ENCODE measurements at places on chromosomes 1 and 21.

GRCh38 chr1:96355521-96355920, 366.1 kb upstream of the PTBP2 start:
- no peak for DNase-seq

DNA sequence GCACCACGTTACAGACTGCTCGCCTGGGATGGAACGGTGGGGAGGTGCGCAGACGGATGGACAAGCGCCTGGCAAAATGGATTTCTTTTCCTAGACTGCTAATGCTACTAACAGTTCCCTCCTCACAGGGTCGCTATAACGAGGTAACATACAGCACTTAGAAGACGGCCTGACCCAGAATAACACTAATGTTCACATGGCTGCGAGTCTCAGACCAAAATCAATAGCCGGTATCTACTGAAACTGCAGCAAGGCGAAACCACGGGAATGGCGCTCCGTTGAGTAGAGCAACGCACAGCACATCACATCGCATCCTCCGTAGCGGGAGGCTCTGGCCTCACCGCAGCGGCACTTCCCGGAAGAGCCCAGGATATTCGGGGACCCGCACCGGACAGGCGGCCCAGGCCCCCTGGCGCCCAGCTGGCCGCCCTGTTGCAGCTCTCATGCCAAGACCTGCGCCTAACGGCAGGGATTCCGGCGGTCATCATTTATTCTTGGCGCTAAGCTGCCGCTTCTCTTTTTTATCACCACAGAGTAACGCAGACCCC, 46.6 kb downstream of the VPS26C start:
- DNase-seq, result no peak

DNA sequence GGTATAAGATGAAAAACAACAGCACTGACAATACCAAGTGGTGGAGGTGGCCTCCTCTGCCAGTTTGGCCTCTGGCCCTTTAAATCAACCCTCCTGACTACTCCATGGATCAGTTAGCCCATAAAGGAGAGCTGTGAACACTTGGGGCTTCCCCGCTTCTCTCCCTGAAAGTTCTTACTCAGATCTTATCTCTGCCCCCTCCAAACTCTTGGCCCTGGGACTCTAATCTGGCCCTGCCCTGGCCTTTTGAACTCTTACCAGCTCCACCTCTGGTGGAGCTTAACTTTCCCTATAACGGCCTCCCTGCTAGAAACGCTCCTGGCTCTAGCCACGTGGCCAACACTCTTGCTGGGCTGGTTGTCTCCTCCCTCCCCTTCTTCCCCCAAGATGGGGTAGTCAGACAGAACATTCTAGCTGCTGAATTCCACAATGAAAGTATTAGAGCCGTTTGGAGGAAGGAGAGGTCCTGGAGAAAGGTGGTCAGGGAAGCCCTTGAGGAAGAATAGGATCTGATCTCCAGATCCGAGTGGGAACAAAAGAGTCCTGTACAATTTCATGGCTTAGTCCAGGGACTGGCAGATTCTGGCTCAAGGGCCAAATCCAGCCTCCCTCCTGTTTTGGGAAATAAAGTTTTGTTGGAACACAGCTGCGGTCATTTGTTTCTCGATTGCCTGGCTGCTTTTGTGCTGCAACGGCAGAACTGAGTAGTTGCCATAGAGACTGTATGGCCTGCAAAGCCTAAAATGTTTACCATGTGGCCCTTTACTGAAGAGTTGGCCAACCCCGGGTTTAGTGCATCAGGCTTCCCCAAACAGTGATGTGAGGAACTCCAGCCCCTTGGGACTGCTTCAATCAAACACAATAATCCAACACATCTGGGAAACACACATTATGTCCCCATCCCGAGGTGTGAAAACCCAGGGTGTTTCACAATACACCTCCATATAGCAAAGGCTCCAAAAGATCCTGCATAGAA, 9.5 kb upstream of the PIGR start:
- DNase-seq, result no peak

- no peak for DNase-seq
Measured at GRCh38 chr1:183144752-183145151, 41.3 kb upstream of the LAMC2 start.

DNA sequence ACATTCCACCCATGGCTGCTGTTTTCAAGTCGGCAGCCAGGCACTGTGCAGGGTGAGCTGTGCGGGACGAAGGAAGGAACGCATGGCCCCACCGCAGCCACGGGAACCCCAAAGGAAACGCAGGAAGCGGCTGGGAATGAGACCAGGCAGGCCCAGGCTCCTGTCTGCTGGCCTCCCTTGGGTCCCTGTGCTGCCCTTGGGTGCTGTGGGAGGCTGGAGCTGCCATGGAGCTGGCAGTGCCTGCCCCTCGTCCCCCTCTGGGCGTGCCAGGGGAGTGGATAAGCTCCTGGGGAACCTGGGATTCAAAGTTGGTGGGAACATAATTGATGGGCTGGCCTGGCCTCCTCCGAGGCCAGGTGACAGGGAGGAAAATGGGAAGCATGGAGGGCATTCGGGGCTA, 5.3 kb upstream of the KRTAP10-4 start:
- no peak for DNase-seq

GRCh38 chr1:52919051-52919722, 2.4 kb downstream of the ECHDC2 start:
- no peak for DNase-seq

DNA sequence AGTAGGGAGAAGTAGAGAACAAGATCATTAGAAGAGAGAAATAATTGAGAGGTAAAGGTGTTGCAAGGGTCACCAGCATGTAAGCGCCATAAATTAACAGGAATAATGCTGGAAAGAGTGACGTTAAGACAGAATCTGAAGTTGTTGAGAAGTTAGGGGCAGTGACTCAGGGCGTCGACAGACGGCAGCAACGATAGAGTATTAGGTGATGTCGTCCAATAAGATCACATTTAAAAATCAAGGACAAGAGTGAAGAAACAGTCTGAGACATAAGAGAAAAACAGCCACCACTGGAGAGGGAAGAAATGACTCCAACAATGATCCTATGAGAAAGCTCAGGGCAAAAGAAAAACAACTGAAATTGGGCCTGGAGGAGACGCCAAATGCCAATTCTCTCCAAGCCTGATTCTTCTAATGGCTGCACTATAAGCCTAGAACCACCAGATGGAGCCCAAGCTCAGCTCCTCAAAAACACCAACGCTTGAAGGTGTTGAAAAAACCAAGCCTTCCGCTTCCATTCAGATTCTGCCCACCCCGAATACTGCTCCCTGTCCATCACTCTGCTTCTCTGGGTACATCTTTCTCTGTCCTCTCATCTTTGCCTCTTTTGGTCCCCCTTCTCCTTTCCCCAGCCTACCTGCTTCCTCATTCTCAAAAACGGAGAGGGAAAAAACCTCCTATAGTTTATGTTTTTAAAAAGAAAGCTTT, 70.0 kb downstream of the LUZP1 start:
- DNase-seq, result peak; percentile 23

- DNase-seq, result no peak
Measured at GRCh38 chr1:232627645-232628334, 2.1 kb downstream of the SIPA1L2 start.

GRCh38 chr1:25911162-25911561, 4.9 kb upstream of the STMN1 start:
- DNase-seq, result no peak

DNA sequence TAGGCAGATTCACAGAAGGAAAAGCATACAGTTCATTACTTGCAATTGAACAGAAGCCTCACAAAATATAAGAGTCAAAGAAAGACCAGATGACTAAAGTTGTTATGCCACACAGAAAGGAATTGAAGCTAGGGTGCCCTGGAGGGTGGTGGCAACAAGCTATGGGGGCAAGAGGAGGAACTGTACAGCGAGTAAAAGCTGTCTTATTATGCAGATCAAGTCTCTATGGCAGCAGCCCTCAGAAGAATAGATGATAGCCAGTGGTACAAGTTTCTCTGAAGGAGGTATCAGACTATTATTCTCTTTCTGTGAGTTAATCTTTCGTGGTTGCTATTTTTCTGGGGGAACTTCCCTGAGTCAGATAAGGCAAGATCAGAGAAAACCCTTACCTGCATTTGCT, 72.2 kb downstream of the C21orf91 start:
- no peak for DNase-seq

DNA sequence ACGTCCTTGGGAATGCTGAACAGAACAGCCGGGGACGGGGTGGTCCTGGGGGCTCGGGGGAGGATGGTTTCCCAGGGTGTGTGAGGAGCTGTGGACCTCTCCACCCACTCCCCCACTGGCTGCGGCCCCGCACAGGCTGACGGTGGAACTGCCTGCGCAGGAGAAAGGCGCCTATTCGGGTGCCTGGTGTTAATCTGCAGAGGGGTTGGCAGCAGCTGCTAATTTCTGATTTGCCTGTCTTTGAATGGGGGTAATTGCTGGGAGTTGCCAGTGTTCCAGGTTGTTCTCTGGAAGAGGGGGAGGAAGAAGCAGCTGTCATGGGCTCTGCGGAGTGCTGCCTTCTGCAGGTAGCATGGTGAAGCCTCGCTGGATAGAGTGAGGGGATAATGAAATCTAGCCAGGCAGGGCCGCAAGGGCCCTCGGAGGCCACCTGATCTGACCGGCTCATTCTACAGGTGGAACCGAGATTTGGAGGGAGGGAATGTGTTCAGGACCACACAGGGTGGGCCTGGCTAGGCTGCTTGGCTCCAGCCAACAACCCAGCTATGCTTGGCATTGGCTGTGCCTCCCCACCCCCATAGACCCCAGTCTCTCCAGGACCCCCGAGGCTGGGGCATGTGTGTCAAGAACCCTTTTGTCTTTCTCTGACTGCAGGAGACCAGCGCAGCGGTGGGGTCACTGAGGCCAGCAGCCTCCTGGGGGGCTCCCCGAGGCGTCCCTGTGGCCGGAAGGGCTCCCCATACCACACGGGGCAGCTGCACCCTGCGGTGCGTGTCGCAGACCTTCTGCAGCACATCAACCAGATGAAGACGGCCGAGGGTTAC, 67.1 kb downstream of the PTPRU start:
- DNase-seq, result no peak

GRCh38 chr1:22727873-22728272, 17.2 kb downstream of the EPHB2 start:
- DNase-seq, result no peak

DNA sequence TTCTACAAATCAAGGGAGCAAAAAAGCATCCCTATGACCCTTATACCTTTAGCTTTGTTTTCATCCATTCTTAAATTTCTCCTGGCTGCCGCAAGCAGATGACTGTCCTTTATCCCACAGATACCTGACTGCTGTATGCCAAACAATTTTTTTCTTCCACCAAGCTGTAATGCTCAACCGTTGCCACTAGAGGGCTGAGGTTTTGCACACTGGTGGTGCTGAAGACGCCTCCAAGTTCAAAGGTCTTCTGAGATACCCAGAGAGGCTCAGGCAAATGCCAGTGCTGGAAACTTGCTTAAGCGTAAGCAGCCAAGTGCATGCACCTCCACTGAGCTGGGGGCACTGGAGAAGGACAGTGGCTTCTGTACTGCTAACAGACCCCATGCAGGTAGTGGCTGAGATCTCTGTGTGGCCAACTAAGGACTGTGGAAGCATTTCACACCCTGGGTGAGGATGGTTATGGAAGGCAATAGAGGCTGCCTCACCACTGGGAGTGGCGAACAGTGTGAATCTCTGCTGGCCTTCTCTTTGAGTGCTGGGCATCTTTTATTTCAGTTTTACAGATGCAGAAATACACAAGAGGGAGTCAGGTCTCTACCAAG, 28.5 kb downstream of the CNIH3 start:
- peak; percentile 20 for DNase-seq

DNA sequence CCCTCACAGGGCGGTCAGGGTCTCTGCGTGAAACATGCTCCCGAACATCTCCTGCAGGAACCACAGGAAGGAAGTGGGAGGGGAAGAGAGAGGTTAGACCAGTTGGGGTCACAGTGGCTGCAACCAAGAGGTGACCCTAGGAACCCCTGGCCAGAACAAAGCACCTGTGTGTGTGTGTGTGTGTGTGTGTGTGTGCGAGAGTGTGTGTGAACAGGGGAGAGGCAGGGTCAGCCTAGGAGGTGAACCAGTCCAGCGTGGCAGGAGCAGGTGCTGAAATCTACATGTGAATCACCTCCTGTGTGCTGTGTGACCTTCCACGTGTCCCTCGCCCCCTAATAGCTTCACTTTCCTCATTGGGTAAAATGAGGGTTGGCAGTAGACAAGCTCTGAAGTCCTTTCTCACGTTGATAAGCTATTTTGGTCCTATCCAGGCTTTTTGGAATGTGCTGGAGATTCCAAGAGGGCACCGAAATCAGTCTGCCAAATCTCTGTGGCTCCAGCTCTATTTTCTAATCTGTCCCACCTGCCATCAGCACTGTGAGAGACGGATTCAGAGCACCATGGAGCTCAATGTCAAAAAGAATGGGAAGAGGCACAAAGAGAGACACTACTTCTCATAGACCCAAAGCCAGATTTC, 27.8 kb downstream of the SLC26A9 start:
- DNase-seq, result no peak

DNA sequence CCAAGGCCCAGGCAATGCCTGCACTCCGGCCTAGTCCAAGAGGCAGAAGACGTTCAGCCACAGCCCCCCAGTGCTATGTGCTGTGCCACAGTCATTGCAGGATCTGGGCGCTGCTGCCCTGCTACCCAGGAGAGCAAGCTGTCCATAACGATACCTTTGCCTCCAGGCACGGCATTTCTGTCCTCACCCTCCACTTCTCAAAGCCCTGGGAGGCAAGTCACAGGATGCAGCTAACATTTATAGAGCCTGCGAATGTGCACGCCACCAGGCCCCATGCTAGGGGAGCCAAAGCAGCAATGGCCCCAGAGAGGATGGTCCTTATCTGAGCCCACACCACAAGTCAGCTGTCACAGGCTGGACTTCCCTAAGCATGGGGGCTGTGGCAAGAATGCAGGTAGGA, 13.8 kb downstream of the LRP8 start:
- DNase-seq, result no peak

DNA sequence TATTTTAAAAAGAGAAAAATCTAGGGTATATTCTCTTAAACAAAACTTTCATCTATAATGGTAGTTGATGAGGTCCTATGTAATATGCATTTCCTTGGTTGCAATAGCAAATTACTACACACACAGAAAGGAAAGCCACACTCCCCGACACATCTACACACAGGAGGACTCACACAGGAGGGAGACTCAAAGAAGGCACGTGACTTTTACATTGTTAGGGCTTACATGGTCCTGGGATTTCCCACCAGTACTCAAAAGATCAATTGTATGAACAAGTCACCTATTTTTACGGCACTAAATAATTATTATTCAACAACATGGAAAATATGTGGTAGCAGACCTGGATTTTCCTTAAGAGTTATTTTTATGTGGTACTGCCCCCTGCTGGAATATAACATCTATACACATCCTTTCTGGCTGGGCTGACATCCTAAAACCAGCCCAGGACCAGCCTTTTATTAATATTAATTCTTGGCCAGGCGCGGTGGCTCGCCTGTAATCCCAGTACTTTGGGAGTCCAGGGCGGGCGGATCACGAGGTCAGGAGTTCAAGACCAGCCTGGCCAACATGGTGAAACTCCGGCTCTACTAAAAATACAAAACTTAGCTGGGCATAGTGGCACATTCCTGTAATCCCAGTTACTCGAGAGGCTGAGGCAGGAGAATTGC, 33.9 kb upstream of the LGALS8 start:
- DNase-seq, result no peak

Measured in stimulated activated CD8-positive, alpha-beta memory T cell treated with anti-CD3 and anti-CD28 coated beads, Interleukin-4, amount 100 ng/mL, for 4 hours (primary cell).